Kidney epithelial cell (primary cell): ENCODE measurements at places on chromosomes 16 and 17. TPM values are rescaled to one million over a fixed set of nuclear protein-coding genes. Genes with fewer than 3 reads are reported as not detected.

DNA sequence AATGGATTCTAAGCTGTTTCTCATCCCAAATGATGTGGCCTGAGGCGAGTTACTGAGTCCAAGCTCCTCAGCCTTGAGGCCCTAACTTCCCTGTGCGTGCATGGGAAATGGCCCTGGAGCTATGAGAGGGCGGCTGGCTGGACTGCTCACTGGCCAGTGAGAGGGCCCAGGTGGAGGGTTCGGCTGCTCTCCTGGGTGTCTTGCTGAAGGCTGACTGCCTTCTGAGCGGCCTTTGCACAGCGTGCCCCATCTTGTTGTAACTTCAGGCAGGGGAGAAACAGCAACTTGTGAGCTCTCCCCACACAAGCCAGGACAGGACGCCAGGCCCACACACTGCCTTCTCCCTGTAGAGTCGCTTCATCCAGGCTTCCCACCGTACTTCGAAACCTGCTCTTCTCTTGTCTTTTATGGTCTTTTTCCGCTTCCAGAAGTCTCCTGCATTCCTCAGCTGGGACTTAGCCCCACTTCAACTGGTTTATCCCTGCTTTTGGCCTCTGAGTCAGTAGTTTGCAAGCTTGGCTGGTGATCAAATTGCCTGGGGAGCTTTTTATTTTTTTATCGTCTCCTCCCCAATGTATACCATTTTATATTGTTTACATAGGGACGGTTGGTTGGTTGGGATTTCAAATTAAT, 13.3 kb downstream of the CDH3 start:
- peak; percentile 66 for DNase-seq

- no peak for DNase-seq
These were observed 31.4 kb upstream of the ABCA6 start for GRCh38 chr17:69173118-69173517.

DNA sequence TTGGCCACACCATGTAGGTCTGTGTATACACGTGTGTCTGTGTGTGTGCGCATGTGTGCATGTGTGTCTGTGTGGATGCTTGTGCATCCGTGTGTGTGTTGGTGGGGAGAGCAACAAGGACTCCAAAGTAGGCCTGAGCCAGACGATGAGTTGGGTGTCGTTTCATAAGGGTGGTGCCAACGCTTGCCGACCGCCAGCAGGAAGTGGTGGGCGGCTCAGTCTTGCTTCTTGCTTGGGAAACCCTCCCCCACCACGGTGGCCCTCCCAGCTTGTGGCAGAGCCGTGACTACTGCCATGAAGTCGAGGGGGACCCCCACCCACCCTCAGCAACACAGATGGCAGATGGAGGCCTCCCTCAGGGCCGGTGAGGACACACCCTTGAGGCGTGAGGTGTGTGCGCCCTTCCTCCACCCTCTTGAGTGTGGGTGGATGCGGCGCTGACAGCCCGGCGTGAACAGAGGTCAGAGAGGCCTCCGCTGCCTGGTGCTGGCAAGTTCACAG, 17.5 kb downstream of the SBK1 start:
- DNase-seq = no peak

The COPS3 gene
- total RNA-seq = 66.6 and 68.5 TPM in 2 replicates

- no peak for DNase-seq
These were observed 21.7 kb downstream of the LRRC75A start for GRCh38 chr17:16470265-16470664.

DNA sequence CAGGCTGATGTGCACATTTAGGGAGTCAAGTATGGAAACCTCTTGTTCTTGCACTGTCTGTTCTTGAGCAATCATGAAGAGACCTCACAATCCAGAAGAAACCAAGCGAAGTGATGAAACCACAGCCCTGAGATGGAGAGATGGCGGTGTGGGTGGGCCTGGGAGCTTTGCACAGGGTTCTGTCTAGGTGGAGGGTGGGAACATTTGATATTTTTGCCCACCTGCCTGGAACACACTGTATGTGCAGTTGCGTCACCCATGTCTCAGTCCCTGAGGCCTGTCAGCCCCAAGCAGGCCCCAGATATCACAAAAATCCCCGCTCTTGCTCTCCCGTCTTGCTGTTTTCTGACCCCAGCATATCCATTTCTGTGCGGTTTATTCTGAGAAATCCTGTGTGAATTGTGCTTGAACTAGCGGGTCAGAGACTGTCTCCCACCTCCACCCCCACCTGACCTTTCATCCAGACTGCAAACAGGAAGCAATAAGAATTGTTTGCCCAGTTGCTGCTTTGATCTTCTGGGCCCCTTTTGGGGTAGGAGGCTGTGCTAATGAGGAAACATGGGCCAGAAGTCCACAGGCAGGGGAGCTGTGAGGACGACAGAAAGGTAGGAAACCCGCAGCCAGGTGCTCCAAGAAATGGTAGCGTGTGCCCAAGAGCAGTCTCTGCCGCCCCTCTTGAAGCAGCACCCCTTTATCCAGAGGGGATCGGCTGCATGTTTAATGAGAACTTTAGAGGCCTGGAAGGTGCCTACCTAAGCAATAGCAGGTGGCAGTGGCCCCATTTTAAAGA, 183.8 kb downstream of the CCDC182 start:
- DNase-seq = no peak

DNA sequence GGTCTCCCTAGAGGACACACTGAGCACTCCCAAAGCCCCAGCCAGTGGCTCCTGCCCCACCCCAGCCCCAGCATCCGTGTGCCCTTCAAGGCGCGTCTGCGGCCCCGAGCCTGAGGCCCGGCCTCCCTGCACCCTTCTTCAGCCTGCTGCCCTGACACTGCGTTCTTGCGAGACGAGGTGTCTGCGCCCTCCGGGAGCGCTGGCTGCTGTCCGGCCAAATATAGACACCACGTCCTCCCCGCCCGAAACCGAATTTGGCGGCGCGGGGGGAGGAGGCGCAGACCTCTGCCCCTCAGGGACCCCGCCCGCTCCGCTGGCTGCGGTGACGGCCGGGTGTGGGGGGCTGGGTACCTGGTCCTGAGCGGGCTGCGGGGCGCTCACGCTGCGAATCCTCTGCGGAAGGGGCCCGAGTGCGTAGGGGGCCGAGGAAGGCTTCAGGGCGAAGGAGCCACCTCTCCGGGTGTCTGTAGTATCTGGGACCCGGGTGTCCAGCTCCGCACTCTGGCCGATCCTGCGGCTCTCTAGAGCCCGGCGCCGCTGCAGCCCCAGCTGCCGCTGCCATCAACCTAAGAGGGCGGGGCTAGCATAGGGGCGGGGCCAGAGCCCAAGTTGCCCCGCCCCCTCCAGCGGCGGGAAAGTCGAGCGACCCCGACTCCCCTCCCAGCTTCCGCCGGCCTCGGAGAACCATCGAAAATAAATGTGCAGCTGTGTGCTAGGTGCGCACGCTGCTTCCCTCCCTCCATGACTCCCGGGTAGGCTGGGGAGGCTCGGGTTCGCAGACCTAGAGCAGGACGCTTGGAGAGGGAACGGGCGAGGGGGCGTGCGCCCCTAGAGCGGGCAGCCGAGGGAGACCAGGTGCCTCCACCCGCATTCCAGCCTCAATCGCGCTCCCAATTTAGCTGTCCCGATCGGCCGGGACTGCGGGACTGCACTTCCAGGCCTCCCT, at the start of gene CORO6:
CORO6 (minus strand) TSS at position 576 of the 946 bp plus-strand sequence. CDS start 1,491 bp downstream, outside the sequence.
- no peak for DNase-seq

- no peak for DNase-seq
These were observed 74.4 kb downstream of the CCT6B start for GRCh38 chr17:34886831-34887230.

GRCh38 chr17:72643575-72644216, 448.8 kb downstream of the SLC39A11 start:
- DNase-seq = no peak

The CSH2 gene
- total RNA-seq = not detected in 2 replicates

The TPSB2 gene
- total RNA-seq = not detected in 2 replicates

The ITGAX gene
- total RNA-seq = 0.04 and 0.14 TPM in 2 replicates

DNA sequence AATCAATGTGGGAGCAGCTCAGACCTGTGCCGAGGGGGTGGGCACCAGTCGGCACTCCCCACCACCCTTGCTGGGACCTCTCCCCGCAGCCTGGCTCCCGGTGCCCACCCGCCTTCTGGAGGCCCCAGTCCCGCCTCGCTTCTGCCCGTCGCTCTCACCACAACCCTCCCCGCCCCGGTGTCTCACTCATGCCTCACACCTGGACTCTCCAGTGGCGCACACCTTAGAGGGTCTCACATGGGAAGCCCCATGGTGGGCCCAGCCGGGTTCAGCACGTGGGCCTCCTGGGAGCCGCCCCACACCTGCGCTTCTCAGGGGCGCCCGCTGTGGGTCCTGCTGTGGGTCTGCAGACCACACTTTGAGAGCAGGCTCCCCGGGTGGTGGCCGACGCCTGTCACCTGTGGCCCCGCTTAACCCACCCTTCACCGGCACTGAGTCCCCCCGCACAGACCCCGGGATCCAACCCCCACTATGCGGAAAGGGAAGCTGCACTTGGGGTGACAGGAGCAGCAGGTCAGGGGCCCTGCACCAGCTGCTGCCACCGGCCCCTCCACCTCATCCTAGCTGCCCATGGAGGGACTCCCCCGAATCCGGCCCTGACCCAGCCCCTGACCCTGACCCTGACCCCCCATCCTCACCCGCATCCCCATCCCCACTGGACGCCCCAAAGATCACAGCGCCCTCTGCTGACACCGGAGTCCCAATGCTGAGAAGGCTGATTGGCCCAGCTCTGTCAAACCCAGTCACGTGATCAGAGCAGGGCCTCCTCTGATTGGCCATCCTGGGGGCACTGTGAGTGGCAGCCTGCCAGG, 27.4 kb upstream of the SLC38A10 start:
- no peak for DNase-seq

The GCGR gene
- total RNA-seq = not detected in 2 replicates

The SLC5A2 gene
- 0.04 and 0.21 TPM in 2 replicates for total RNA-seq

The KRT33A gene
- total RNA-seq = not detected in 2 replicates

DNA sequence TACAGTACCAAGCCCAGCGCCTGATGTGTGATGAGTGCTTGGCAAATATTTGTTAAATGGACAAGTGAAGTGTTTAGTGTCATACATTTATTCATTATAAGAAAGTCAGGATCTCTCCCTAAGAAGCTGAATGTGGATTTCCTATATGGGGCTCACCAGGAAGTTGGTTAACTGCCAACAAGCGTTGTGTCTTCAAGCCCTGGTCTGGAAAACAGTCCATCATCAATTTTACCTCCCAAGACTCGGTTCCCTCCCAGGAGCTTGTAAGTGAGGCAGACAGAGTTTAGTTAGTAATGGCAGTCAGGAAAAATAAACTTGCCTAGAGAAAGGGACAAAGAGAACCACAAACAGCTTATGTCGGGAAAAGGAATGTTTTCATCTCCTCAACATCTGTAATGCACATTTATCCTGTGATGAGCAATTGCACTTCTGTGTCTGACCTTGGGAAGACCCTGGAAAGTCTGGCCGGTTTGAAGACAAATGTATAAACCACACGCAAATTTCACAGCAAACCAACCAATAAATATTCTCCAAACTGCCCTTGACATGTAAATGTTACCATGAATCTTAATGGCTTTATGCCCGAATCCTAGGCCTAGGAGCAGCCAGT, 28.3 kb downstream of the C16orf95 start:
- DNase-seq = no peak

- DNase-seq = no peak
These were observed 2.6 kb downstream of the HES7 start for GRCh38 chr17:8121407-8121680.

DNA sequence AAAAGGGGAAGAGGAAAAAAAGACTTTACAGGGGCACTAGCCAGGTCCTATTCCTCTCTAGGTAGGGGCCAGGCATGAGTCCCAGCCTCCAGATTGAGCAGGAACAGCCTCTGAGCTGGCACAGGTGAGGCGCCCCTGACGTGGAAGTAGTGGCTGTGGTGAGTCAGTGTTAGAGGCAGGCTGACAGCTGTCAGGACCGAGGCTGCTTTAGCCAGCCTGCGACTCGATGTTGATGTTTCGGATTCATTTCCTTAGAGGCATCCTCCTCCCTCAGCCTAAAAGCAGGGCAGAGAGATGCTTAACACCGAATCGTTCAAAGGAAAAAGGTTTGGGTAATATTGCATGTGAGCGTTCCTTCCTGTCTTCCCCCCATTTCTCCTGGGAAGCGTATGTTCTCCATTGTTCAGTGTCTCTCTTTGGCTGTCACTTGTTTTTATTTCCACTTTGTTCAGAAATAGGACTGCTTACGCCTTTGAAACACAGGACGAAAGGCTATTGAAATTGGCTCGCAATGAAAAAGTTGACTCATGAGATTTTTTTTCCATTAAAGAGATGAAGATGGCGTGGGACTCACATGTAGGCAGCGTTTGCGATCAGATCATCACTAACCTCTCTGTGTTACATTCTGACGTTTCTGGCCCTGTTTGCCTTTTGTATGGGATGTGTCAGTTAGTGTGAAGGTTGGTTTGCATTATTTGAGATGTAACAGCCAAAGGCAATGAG, 1.3 kb downstream of the KIAA0513 start:
- DNase-seq = no peak
